H4 (cell line): ENCODE measurements at places on chromosomes 6 and 20. TPM values are rescaled to one million over a fixed set of nuclear protein-coding genes. Genes with fewer than 3 reads are reported as not detected.

- DNase-seq: no peak
Measured at GRCh38 chr20:52724541-52724940, 247.6 kb upstream of the TSHZ2 start.

GRCh38 chr6:45645302-45645701 lies 267.6 kb upstream of the SUPT3H start:
- DNase-seq: no peak

- DNase-seq: no peak
Measured at GRCh38 chr6:130969166-130969565, 93.9 kb downstream of the EPB41L2 start.

The CD93 gene
- not detected in 2 replicates for total RNA-seq

The WFDC9 gene
- total RNA-seq: not detected in 2 replicates

DNA sequence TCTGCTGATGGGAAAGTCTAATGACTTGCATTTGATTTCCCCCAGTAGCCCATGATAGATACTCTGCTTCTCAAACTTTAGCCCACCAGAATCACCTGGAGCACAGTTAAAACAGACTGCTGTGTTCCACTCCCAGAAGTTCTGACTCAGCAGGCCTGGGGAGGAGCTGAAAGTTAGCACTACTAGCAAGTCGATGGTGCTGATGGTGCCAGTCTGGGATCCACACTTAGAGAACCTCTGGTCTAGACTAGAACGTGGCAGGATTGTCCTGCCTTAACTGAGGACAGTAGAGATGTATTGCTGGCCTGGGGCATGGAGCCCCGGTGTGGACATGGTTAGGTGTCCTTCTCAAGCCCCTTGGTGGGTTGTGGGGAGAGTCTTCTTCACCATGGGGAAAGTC lies 8.7 kb downstream of the TOX2 start:
- DNase-seq: no peak

GRCh38 chr20:37282556-37282955 lies 6.9 kb upstream of the MANBAL start:
- no peak for DNase-seq

- no peak for DNase-seq
Measured at GRCh38 chr6:24927985-24928745, 7.6 kb downstream of the RIPOR2 start.
